ENCODE measurements at places on chromosomes 1 and 21. TPM values are rescaled to one million over a fixed set of nuclear protein-coding genes. Genes with fewer than 3 reads are reported as not detected.
A peak's percentile ranks its signal among the peaks of the same experiment; 100 is the strongest.

DNA sequence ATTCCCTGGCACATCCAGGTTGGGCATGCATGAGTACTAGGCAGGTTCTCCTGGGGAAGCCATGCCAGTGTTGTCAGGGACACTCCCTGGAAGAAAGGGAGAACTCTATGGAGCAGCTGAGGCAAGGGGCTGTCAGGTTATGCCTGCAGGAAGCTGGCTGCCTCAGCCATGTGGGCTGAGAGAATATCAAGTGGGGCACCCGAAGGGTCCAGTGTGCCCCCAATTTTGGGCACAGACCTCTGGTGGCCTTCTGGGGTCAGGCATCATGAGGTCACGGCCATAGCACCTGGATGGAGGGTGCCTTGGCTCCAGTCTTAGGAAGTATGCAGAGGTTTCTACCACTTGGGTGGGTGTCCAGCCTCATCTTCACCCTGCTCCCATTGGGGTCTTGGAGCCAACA, 2.6 kb downstream of the CSF3R start:
- DNase-seq, result no peak

- no peak for DNase-seq
These were observed 278.9 kb upstream of the SNX7 start for GRCh38 chr1:98382586-98382985.

DNA sequence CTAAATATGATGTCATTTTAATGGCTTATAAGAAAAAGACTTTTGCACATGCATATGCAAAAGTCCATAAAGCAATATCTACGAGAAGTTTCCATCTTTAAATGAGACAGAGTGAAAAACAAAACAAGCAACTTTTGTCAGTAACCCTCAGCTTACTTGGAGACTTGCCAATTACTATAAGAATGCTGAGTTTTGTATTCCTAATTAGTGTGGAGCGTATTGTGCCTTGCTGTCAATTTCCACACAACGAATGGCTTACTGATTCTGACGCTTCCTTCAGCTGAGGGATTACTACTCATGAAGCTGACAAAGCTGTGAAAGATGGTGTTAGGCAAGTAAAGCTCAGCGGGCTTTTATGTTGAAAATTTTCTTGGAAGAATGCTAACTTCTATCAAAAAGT, 440.4 kb upstream of the ADAMTS5 start:
- no peak for DNase-seq

DNA sequence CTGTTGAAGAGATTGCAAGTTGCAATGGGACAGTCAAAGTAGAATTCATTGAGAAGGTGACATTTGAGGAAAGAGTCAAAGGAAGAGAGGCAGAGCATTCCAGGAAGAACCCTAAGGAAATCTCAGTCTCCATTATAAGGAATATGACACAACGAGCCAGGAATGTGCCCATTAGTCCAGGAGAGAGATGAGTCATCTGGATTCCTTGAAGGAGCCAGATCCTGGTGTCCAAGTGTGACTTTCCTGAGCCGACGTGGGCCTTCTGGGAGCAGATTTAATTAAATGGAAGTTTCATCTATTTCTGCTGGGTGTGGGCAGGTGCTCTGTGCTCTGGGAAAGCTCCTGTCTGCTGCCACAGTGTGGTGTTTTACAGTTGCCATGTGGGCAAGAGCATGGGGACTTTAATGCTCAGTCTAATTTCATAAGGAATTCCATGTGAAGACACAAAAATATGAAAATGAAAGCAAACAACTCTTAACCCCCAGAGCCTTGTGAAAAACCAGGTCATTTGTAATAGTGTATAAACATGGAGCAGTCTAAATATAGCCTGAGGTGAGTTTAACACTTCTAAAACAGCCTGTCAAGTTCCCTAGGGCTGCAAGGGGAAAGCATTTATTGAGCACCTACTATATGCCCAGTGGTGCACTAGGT, 111.4 kb upstream of the ARTN start:
- DNase-seq, result peak; percentile 99

GRCh38 chr1:220751111-220751510, 3.0 kb downstream of the MTARC2 start:
- DNase-seq, result no peak

- no peak for DNase-seq
These were observed 90.6 kb downstream of the GLUL start for GRCh38 chr1:182301026-182301436.

- no peak for DNase-seq
These were observed 839.1 kb upstream of the ADGRL2 start for GRCh38 chr1:80961464-80962190.

DNASE2B gene
- not detected for total RNA-seq

ANGPTL3 gene
- total RNA-seq, result not detected

KRTAP19-1 gene
- total RNA-seq, result not detected
